Astrocyte of the hippocampus (primary cell): ENCODE measurements at places on chromosomes 16 and 17.

GRCh38 chr16:86991679-86992078, 325.5 kb downstream of the C16orf95 start:
- peak; percentile 42 for DNase-seq

GRCh38 chr17:15479703-15480102, 12.3 kb upstream of the CDRT4 start:
- peak; percentile 65 for DNase-seq

GRCh38 chr17:76734080-76734840, 2.9 kb downstream of the SRSF2 start:
- DNase-seq, result peak; percentile 45

GRCh38 chr16:83233153-83233552, 574.6 kb upstream of the HSBP1 start:
- DNase-seq, result peak; percentile 14

GRCh38 chr17:74639704-74640151, 16.2 kb upstream of the CD300E start:
- DNase-seq, result no peak

DNA sequence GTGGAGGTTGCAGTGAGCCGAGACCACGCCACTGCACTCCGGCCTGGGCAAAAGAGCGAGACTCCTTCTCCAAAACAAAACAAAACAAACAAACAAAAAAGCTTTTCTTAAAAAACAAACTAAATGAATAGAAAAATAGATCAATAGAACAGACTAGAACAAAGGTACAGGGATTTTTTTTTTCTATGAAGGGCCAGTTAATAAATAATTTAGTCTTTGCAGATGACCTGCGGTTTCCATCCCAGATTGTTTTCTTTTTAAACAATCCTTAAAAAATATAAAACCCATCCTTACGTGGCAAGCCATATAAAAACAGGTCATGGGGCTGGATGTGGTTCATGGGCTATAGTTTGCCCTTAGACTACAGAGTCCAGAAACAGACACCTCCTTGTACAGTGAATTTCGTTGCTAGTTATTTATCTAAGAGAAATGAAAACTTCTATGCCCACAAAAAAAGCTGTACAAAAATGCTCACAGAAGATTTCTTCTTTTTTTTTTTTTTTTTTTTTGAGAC, 45.4 kb downstream of the CREBBP start:
- DNase-seq, result no peak

- DNase-seq, result no peak
Observed at GRCh38 chr16:87050142-87050541, 267.1 kb downstream of the C16orf95 start.

GRCh38 chr16:81514041-81514559, 69.5 kb downstream of the CMIP start:
- no peak for DNase-seq

DNA sequence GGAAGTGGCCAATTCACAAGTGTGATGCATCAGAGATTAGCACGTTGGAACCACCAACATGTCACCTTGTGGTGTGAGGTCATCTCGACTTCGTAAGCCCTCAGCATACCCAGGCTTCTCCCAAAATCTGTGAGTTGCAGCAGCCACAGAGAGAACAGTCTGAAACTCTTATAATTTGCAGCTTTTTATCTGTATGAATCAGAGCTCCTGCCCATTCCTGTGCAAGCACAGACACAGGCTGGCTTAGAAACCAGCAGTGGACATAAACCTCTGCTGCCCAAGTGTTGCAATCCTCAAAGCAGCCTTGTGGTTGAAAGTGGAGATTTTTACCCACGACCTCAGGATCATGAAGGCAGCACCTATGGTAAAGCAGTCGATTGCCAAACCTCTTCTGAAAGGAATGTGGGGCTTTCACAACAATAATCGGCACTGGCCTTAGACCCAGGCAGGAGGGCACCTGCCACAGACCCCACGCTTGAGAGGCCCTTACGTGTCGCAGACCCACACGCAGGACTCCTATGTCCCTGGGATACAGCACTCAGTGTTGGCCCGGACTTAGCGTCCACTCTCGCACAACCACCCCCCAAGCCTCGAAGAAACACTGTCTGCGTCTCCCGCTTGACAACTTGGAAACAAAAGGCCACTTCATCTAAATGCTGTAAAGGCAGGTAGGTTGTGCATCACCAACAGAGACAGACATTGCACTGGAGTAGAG, 24.5 kb upstream of the OSGIN1 start:
- DNase-seq, result peak; percentile 45

GRCh38 chr17:13415871-13416416, 185.8 kb downstream of the HS3ST3A1 start:
- peak; percentile 76 for DNase-seq

GRCh38 chr17:59702304-59702703, 4.9 kb downstream of the PTRH2 start:
- DNase-seq, result no peak

GRCh38 chr16:74146643-74147042, 150.0 kb upstream of the PSMD7 start:
- no peak for DNase-seq

DNA sequence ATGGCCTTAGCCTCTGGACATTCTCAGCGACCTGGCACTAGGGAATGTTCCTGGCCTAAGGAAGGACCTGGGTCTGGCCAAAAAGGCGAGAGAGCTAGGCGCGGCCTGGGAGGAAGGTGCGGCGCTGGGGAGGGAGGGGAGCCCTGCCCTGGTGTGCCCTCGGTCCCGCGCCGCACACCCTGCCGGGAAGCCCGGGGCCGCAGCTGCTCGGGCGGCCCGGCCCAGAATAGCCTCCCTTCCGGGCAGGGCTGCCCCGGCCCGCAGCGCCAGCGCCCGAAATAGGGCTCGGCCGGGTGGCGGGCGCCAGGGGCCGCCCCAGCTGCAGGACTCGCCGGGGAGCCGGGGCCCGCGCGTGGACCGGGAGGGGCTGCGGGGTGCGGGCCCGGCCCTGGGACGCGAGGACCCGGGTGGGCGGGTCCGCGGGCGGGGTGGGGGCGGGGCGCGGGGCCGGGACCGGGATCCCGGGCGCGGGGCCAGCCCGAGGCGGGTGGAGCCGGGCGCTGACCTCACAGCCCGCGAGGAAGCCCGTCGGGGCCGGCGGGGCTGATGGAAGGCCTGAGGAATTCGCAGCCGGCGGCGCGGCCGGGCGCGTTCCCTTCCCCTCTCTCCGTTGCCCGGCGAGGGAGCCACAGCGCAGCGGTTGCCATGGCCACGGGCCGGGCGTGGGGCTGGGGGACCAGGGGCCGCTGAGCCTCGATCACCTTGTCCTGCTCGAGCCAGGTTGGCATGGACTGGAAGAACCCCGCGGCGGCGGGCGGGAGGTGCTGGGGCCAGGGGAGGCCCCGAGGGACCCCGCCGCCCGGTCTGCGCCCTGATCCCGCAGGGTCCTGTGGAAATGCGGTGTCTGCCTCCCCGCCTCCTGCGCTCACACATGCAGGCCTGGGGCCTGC, 18.1 kb downstream of the SOCS3 start:
- DNase-seq, result peak; percentile 95

DNA sequence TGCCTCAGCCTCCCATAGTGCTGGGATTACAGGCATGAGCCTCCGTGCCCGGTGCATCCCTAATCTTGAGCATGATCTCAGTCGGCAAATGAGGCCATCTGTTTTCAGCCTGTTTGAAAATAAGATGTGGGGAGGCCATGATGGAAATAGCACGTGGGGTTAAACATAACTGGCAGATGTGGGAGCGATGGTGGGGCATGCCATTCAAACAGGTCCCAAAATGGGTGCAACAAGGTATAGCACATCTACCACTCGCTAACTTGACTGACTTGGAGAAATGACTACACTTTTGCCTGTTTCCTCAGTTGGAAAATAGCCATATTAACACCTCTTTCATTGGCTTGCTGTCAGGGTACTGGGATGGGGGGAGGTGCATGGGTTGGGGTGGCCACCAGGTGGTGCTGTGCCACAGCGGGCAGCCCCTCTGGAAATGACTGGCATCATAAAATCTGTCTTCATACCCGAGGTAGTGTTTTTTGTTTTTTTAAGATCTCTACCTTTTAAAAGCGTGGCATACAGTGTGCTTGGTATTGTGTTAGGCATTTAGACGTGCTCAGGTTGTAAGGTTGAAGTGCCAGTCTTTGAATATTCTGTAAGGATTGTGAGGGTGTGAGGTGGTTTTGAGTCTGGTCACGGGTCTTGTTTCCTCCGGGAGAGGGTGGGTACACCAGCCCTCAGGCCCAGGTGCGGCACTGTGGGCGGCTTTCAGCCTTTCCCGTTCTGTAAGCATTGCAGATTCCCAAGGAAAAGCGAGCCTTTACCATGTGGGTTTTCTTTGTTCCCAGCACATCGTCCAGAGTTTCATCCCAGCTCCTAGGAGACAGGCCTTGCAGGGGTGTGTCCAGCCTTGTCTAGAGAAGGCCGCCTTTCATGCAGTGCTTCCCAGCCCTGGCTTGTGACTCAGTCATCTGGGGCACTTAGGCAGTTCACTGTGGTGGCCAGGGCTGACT, 2.9 kb upstream of the TTYH2 start:
- DNase-seq, result peak; percentile 84

DNA sequence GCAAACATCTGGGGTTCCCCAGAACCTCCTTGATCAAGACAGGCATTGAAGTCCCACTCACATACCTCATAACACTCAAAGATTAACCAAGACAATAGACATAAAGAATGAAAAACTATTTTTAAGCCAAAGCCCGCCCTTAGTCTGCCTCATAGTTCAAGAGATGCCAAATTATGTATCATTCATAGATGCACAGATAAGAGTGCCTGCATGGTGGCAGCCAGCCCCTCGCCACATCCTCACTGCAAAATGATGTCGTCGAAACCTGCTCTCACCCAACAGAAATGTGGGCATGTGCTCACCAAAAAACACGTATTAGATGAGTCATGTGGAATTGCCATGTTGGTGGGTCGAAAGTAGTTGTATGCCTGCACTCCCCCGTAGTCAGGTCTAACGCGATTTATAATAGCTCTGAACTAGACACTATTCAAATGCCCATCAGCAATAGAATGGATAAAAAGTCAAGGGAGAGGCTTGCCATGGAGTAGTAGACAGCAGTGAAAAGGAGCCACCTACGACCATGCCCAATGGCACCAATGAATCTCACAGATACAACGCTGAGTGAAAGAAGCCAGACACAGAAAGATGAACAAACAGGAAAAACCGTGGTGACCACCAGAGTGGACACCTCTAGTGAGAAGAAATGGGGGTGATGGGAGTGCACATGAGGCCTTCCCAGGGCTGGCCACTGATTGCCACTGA, 64.8 kb downstream of the C16orf95 start:
- no peak for DNase-seq

GRCh38 chr17:33202796-33203495, 90.1 kb downstream of the ASIC2 start:
- no peak for DNase-seq

GRCh38 chr17:40975516-40975915, 8.6 kb downstream of the KRT40 start:
- DNase-seq, result no peak

- DNase-seq, result peak; percentile 82
Observed at GRCh38 chr16:88063211-88063773, 112.1 kb downstream of the BANP start.

- no peak for DNase-seq
Observed at GRCh38 chr17:791829-792228, 9.7 kb downstream of the MRM3 start.

- peak; percentile 31 for DNase-seq
Observed at GRCh38 chr16:87435372-87436224, 43.5 kb downstream of the MAP1LC3B start.

DNA sequence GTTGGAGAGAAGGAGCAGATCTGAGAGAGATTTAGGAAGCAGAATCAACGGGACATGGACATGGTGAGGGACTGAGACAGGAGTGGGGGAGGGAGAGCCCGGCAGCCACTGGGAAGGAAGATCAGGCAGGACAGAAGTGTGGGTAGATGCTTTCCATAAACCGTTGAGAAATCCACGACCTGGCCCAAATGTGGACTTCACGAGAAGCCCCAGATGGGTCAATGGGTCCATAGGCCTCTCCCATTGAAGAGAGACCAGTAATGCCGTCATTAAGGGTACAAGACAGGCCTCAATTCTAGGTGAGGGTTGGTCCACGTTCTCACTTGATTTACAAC, 530 bp upstream of the CCL22 start:
- no peak for DNase-seq

GRCh38 chr16:66364959-66365306, 1.6 kb upstream of the CDH5 start:
- no peak for DNase-seq

DNA sequence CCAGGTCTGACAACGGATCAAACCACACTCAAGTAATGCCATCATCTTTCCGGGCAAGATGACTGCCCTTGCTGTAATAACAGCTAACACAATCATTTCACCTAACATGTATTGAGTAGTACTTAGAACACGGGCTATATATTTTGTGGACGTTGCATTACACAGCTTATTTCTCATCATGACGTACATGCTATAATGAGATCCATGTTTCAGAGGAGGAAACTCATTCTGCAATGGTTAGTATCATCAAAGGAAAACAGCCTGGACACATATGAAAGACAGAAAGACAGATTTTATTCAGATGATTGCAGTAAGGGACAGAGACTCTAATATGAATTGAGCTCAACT, 446.7 kb downstream of the HS3ST3B1 start:
- no peak for DNase-seq

DNA sequence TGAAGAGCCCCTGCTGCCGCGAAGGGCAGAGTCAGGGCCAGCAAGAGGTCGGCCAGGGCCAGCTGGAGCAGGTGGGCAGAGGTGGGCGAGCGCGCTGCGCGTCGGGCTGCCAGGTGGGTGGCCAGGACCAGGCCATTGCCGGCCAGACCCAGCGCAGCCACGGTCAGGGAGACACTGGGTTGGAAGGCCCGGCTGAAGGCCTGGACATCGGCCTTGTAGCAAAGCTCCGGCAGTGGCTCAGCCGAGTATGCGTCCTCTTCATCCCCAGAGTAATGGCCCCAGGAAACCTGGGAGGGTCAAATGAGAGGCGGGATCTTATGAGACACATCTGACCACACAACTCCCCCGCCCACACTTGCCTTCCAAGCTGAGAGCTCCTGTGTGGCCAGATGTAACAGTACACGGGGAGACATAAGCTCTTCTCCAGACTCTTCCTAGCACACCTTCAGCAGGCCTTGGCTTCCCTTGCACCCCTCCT, 1.3 kb downstream of the CCR10 start:
- DNase-seq, result no peak

DNA sequence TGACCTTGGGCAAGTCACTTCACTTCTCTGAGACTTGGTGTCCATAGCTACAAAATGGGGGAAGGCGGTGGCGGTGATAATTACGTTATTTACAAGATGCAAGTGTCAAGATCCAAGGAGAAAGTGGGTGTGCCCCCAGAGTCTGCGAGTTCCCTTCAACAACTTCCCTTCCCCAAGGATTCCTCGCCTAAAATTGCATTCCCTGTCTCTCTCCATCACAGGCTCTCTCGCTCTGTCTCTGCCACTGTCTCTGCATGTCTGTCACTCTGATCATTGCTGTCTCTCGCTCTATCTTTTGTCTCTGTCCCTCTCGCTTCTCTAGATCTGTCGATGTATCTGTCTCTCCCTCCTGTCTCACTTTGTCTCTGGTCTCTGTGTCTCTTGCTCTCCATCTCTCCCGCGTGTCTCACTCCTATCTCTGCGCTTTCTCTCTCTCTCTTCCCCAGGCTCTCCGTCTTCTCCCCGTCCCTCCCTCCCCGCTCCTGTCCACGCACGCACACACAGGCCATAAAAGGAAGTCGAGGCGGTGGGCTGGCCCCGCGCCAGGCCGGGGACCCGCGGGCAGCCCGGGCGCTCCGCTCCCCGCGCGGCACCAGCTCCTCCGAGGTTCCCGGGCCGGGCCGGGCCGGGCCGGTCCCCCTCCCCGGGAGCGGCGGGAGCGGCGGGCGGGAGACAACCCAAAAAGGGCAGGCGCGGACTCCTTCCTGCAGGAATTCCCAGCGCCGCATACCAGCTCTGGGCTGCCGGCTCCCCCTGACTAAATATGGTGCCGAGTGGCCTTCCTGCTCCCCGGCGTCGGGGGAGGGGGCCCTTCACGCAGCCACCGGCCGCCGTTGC, 1.1 kb upstream of the MYH11 start:
- DNase-seq, result peak; percentile 81

GRCh38 chr16:55176901-55177300, 147.1 kb upstream of the IRX6 start:
- no peak for DNase-seq
